Activated CD4-positive, alpha-beta T cell treated with anti-CD3 and anti-CD28 coated beads, Interleukin-2, amount 10 ng/mL, durations not matched to agents 7 days and 5 days (primary cell): ENCODE measurements at places on chromosomes 4 and X.

- no peak for DNase-seq
These were observed 103.0 kb upstream of the TAPT1 start for GRCh38 chr4:16329125-16329796.

GRCh38 chr4:41212616-41213203, 1.6 kb downstream of the APBB2 start:
- no peak for DNase-seq

GRCh38 chr4:74408639-74409038, 36.3 kb upstream of the AREG start:
- DNase-seq, result no peak

GRCh38 chr4:82850684-82851083, 40.3 kb downstream of the SEC31A start:
- no peak for DNase-seq

GRCh38 chrX:5916945-5917344, 311.7 kb downstream of the NLGN4X start:
- no peak for DNase-seq

DNA sequence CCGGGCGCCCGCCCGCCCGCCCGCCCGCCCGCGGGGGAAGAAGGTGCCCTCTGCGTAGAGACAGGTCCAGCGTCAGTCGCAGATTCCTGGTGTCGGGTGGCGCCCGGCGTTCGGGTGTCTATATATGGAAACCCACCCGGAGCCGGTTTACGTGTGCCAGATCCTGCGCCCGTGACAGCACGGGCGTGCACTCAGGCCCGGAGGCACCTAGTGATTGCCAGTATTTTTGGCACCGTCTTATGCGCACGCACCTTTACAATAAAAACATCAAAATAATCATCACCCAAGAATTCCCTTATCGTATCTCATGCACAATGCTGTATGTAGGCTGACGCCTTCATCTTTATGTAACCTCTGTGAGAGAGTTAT, 519 bp downstream of the SLC25A4 start:
- DNase-seq, result no peak
